ENCODE measurements at places on chromosomes 1 and 21.

DNA sequence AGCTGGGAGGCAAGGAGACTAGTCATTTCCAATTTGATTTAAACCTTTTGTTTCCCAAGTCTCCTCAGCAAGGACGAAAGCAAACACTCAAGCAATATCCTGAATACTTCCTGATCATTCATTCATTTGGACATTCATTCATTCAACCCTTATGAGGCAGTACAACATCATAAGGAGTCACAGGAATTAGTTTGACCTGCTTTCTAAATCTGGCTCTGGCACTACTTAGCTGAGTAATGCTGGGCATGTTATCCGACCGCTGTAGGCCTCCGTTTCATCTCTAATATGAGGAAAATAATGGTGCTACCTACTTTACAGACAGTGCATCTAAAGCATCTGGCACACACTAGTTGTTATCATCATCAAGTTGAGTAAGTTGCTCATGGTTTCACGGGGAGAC, 11.7 kb downstream of the FAM78B start:
- DNase-seq: no peak

GRCh38 chr1:244211559-244211944, 160.5 kb downstream of the ZBTB18 start:
- no peak for DNase-seq

- no peak for DNase-seq
These were observed 11.6 kb upstream of the LMNA start for GRCh38 chr1:156102633-156103511.

- no peak for DNase-seq
These were observed 1148.5 kb downstream of the PLA2G4A start for GRCh38 chr1:187977298-187977697.

DNA sequence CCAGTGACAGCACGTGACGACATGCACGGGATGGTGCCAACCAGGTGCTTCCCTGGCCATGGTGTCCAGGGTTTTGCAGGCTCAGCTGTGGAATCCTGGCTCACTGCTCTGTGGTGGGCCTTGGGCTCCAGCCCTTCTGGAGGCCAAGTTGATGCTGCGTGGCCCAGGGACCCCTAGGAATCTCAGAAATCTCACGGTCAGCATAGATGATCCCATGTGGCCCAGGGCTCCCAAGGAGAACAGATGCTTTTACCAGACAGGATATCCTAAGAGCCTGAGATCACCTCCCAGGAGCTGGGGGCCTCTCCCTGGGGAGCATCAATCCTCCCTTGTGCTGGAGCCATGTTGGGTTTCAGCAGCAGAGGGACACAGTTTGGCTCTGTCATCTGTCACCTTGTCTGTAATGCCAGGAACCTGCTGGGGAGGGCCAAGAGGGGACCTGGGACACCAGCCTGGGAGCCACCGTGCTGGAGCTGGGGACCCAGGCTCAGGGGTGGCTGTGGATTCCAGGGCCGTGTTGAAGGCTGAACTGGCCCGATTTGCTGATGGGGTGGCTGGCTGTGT, 63.9 kb downstream of the TRIM11 start:
- DNase-seq: no peak

Measured in activated T-helper 1 cell treated with Interleukin-2 at 50 U/mL for 16 hours (primary cell).